ENCODE measurements at places on chromosomes 7 and 10. TPM values are rescaled to one million over a fixed set of nuclear protein-coding genes. Genes with fewer than 3 reads are reported as not detected.

DNA sequence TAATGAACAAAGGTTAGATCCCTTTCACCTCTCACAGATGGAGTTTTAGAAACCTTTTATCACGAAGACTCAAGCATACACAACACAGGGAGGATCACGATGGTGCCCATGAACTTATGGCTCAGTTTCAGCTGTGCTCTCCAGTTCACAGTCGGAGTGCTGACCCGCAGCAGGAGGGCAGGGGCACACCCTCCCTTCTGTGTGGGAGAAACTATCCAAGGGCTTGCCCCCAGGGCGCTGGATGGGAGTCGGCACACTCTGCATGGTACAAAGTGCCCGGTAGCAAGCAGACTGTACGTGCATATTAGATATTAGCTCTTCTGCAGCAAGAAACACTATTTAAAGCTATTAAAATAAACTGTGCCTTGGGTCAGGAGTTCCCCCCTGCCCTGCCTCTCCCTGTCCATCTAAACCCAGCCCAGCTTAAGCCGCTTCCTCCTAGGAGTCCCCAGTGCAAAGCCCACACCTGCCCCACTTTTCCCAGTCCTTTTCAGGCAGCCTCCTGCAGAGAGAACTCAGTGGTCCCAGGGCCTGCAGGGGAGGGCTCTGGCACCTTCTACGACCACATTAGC lies 76.5 kb downstream of the CHST15 start:
- DNase-seq, result no peak

WDR91 gene
- 27.4 TPM for total RNA-seq

DNA sequence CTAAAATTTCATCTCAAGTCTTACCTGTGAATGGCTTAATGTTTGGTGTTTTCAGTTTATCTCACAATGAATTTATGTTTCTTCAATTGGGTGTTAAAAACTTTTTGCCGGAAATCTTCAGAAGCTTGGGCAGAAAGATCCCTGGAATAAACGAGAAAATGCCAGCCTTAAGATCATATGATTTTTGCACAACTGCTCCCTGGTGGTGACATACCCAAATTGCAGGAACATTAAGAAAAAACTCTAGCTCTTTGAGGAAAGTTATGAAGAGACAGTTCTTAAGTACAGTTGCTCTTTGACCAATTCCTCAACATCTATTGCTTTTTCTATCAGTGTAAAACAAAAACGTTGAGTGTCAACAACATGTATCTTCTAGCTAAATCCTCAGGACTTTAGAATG lies 48.2 kb upstream of the CREB5 start:
- no peak for DNase-seq

FAM241B gene
- total RNA-seq, result 0.37 TPM

DNA sequence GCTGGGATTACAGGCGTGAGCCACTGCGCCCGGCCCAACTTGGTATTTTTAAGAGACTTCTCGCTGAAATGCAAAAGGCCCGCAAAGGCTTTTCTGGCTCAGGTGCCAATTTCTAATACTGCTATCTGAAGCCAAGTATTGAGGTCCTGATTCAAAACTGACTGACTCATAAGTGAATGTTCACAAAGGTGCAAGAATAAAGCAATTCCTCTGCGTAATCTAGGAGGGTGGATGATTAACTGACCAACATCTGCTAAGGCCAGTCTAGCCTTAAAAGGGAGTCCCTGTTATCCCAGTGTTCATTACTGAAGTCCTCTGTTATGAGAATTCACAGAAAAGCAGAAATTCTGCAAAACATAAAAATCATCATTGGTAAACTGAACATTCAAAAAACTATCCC lies 111.4 kb downstream of the SRPK2 start:
- no peak for DNase-seq

HOGA1 gene
- total RNA-seq, result not detected

Data from GM12878 (cell line).